Smooth muscle cell of bladder (primary cell): ENCODE measurements at places on chromosomes 5 and 9. TPM values are rescaled to one million over a fixed set of nuclear protein-coding genes. Genes with fewer than 3 reads are reported as not detected.

The VLDLR gene
- total RNA-seq: 35.6 and 44.7 TPM in 2 replicates

The CBY3 gene
- not detected in 2 replicates for total RNA-seq

The SUSD3 gene
- 1.1 and 1.6 TPM in 2 replicates for total RNA-seq

The HRH2 gene
- not detected in 2 replicates for total RNA-seq

The SLC34A3 gene
- not detected in 2 replicates for total RNA-seq

The ANKRD18B gene
- 0.28 and 0.46 TPM in 2 replicates for total RNA-seq
